Stimulated activated CD4-positive, alpha-beta T cell treated with anti-CD3 and anti-CD28 coated beads, Interleukin-2, amount 100 ng/mL, for 4 hours (primary cell): ENCODE measurements at places on chromosomes 7 and 10.

DNA sequence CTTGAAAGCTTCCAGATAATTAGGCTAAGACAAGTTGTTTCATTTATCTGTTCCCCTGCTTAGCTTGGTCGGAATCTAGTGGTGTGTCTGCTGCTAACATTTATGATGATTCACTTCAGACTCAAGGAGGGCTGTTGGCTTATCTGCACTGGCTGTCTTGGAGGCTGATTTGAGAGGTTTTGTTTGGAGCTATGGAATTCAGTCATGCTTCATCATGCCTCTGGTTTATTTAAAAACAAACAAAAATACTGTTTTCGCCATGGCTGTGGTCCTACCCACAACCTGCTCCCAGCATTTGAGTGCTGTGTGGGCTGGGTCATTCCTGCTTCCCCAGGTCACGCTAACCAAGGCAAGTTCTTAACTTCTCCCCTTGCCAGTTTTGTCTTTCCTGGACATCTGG is 11.7 kb upstream of the ARPC1B start:
- no peak for DNase-seq

- DNase-seq, result no peak
These were observed 15.5 kb upstream of the C10orf71 start for GRCh38 chr10:49283491-49283890.

DNA sequence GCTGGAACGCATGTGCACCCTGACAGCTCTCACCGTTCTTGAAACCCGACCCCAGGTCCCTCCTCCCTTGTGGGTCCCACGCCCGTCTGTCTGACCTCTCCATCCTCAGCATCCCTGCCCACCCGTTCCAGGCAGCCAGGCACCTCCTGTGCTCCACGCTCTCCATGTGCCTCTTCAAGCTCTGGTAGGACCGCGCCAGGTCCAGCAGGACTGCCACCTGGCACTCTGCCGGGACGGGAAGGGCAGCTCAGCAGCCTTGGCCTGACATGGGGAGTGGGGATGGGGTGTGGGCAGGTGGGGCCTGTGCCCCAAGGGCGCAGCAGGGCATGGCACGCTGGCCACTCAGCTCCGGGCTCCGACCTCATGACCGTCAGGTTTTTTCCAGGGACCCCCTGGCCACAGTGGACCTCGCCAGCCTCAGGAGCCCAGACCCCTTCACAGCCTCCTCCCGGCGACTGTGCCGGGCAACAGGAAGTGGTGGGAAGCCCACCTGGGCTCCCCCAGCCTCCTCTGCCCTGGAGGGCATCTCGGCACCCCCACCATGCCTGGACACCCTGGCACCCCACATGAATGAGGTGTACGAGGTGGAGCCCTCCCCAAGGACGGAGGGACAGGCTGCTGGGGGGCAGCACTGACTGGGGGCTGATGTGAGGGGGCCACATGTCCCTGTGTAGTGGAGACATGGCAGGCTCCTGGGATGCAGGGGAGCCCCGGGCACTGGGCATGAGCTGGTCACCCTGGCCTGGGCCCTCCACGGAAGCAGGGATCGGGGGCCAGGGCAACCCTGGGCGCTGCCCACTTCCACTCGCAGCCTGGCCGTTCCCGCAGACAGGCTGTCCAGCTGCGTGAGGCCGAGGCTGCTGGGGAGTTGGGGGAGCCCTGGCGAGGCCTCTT is 25.1 kb upstream of the NKX6-2 start:
- DNase-seq, result no peak

DNA sequence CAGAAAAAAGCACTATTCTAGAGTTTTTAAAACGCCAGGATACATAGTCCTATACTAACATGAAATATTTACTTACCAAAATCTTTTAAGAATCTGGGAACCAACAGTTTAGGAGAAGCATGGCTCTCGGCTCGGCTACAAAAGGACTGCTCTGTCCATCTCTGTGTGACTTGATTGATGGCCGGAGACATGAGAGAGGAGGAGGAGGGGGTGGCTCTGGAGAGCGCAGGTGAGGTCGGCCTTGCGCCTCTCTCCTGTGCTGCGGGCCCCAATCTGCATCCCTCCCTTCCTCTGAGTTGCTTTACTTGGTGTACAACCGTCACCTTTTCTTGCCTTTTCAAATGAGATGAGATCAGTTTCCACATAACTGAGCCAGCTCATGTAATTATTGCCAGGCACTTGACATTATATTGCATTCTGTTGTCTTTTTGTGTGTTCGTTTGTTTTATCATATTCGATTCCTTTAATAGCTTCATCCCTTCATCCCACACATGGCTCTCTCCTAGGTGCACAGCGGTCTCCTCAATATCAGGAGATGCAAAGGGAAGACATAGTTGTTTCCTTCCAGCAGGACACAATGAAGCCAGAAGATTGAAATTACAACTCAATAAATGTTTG is 87.8 kb upstream of the KLF6 start:
- no peak for DNase-seq

GRCh38 chr7:149870701-149871483 is 2.9 kb upstream of the ATP6V0E2 start:
- DNase-seq, result no peak

- no peak for DNase-seq
These were observed 387.2 kb downstream of the TCERG1L start for GRCh38 chr10:130924138-130924819.

DNA sequence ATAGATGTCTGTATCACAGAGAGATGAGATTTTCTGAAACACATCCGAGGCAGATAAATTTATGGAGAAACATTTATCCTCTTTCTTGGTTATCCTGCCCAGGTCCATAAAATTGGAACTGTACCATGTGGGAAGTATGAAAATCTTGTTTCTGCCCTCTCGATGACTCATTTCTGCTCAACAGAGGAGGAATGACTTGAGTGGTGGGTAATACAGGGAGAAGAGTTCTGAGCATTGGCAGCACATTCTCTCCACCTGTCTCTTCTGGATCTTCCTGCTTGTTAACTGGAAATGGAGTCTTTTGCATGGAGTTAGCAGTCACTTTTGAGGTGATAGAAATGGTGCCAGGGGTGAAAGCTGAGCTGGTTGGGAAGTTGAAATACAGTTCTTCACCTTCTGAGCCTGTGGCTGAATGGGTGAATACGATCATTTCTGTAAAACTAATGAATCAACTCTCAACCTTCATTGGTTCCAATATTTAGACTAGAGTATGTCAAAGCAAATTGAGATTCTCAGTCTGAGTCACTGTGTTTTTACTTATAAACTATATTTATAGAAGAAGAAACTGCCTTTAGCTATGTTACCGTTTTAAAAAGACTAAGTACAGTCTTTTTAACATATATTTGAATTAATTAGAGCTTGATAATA is 945.5 kb downstream of the SORCS3 start:
- DNase-seq, result no peak

- DNase-seq, result no peak
These were observed 212.6 kb downstream of the PTPRN2 start for GRCh38 chr7:158375034-158375433.

DNA sequence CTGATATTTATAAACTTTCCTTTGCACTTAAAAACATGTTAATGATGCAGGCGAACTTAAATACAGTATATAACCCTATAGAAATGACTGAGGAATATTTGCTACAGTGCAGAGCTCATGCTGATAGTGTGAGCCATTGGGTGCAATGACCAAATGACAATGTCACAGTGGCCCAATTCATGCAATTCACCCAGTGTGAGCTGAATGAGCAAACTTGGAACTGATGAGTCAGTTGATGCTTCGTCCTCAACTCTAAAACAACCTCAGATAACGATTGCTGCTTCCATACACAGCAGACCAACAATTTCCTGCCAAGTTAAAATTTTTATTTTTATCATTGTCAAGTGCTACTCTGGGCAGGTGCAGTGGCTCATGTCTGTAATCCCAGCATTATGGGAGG is 12.1 kb upstream of the ZC3HAV1L start:
- DNase-seq, result no peak

GRCh38 chr7:69710768-69711438 is 112.6 kb downstream of the AUTS2 start:
- no peak for DNase-seq

DNA sequence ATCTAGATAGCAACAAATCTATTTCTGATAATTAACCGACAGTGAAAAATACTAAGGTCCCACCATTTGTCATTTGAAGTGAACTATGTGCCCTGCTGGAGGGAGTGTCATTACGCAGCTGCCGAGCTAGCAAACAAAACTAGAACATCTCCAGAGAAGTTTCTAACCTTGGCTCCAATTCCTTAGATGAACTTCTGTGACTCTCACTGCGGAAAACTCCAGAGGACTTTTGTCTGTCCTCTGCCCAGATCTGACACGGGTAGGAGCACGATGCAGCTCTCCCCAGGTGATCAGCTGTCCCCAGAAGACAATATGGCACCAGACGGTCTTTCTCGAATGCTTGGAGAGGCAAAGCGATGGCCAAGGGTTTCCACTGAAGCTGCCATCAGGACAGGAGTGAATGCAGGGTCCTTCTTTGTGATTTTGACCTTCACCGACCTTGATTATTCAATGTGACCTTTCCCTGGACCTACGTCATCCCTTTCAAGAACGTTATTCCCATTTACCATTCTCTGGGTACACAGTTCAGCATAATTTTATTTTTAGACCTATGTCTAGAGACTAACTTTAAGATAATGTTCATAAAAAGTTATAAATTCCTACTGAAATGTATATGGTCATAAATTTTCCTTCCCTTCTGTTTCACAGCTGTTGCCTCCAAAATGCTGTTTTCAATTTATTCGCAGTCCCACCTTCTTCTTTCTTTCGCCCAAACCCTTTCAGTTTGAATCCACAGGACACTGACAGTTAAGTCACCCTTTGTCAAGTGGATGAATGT is 116.7 kb upstream of the C7orf33 start:
- DNase-seq, result no peak

- no peak for DNase-seq
These were observed 13.0 kb downstream of the AKAP9 start for GRCh38 chr7:91953618-91954017.

- DNase-seq, result no peak
These were observed 214.4 kb downstream of the CCSER2 start for GRCh38 chr10:84542522-84543490.

DNA sequence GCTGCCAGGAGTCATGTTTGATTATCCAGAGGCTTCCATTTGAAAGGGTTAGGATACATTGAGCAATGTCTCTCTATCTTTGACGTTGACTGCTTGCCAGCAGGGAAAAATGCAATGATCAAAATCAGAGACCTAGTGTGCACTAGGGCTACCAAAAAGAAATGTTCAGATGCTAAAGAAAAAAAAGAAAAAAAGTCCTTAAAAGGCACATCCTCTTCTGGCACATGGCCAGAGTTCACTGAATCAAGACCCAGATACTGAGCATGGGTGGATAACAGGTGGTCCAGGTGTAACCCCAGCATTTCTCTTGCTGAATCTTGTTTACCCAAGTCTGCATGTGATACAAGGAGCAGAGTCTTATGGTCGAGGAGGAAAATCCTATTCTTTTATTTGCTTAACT is 899.3 kb downstream of the SORCS3 start:
- DNase-seq, result no peak

GRCh38 chr10:113061054-113061430 is 111.0 kb downstream of the TCF7L2 start:
- no peak for DNase-seq

GRCh38 chr10:112304267-112304859 is 21.2 kb downstream of the TECTB start:
- DNase-seq, result no peak

DNA sequence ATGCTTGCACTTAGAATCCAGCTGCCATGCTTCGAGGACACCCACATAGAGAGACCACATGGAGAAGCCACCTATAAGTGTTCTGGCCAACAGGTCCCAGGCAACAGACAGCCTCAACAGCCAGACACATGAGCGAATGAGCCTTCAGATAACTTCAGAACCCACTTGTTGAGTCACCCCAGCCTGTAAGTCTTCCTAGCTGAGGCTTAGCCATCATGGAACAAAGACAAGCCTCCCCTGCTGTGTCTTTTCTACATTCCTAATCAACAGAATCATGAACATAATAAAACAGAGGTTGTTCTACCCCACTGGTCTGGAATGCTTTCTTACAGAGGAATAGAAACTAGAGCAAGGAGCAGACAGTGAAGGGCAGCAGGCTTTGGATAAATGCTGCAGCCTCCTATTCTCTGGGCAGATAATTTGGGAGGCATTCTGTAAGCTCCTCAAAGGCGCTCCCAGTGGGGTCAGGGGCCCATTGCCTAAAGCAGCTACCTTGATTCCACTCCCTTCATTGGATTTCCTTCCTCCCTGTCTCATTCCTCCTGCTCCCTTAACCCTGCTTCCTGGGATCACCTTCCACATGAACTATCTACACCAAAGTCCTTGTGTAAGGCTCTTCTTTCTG is 4.6 kb downstream of the TLL2 start:
- DNase-seq, result no peak

- DNase-seq, result no peak
These were observed 78.0 kb downstream of the MALSU1 start for GRCh38 chr7:23377134-23377533.

- no peak for DNase-seq
These were observed 6.4 kb downstream of the KNDC1 start for GRCh38 chr10:133166504-133166827.

DNA sequence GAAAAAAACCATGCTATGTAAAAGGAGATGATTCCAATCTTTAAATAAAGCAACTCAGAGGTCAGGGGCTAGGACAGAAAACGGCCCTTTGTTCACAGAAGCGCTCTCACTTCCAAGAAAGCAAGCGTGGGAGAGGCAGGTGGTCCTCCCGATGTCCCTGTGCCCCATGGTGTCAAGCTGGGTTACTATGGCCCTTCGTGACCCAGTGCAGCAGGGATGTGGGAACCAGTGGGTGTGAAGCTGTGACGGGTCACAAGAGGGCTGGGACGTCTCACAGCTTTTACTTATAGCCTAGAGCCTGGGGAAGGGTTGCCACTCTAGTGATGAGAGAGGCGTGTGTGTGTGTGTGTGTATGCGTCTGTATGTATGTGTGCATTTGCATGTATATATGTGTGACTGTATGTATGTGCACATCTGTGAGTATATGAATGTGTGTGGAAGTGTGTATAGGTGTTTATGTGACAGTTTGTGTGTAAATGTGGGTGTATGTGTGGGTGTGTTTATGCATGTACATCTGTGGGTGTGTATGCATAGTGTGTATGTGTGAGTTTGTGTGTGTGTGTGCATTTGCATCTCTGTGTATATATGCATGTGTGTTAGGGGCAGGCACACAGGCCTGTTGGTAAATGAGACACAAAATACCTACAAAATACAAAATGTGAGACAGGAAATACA is 25.2 kb downstream of the HTRA1 start:
- DNase-seq, result no peak

- DNase-seq, result no peak
These were observed 262.7 kb upstream of the PHYHIPL start for GRCh38 chr10:58913717-58914116.

GRCh38 chr7:151451626-151452571 is 12.0 kb upstream of the CRYGN start:
- no peak for DNase-seq

DNA sequence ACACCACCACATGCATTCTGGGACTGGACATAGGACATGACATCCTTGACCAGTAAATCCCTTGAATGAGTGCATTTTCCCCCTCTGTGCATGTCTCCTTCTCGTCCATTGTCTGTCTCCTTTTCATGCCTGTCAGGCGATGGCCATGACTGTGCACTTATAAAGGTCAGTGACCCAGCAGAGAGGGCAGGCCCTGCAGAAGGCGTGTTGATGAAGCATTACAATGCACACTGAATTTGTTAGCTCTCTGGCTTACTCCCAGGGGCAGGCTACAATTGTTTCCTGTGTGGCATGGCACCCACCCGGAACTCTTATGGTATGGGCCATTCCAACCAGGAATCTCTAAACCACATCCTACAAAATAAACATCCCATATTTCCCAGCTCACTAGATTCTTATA is 71.1 kb downstream of the SAMD9 start:
- no peak for DNase-seq
